ENCODE measurements at places on chromosomes 13 and 19.

DNA sequence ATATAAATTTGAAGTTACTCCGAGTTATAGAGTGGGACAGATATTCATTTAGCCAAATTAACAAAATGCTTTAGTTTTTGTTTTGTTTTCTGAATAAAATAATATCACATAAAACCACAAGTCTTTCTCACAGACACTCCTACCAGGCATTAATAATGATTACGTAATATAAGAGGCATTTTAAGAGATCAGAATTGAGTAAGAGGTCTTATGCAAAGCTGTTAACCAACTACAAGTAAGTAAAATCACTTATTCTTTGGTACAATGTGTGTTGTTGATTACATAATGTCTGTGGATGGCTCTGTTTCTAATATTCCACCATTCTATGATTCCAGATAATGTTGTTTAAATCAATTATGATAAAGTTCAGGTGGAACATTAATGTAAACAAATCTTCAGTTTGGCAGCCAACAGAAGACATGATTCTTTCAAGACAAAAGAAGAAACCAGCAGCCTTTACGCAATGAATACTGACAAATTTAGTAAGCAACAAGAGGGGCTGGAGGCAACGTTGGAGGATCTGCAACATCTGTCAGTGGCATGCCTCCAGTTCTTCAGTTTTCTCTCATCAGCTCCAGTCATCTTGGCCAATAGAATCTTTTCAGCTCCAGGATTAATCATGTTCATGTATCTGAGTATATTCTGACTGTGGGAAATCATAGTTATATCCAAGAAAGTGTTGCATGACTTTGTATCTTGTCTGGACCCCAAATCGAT lies 403.8 kb downstream of the SLITRK5 start:
- no peak for DNase-seq

DNA sequence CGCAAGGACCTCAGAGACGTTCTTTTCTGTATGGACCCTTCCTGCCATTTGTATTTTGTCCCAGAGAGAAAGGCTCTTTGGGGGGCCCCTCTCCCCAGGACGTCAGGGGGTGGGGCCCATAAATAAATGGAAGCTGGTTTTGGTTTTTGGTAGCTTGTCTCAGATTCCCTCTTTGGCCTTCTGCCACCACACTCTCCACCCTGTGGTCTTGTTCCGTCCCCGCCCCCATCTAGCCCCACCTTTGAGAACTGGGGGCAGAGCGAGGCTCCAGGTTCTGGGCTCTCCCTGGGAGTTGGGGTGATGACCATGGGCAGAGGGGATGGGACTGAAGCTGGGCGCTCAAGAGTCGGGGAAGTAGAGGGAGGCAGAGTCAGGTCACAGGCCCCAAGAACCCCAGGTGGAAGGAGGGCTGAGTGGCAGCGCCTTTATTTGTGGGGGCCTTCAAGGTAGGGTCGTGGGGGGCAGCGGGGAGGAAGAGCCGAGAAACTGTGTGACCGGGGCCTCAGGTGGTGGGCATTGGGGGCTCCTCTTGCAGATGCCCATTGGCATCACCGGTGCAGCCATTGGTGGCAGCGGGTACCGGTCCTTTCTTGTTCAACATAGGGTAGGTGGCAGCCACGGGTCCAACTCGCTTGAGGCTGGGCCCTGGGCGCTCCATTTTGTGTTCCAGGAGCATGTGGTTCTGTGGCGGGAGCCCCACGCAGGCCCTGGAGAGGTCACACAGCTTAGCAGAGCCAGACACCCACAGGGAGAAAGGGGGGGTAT lies 3.3 kb downstream of the ISYNA1 start:
- no peak for DNase-seq

DNA sequence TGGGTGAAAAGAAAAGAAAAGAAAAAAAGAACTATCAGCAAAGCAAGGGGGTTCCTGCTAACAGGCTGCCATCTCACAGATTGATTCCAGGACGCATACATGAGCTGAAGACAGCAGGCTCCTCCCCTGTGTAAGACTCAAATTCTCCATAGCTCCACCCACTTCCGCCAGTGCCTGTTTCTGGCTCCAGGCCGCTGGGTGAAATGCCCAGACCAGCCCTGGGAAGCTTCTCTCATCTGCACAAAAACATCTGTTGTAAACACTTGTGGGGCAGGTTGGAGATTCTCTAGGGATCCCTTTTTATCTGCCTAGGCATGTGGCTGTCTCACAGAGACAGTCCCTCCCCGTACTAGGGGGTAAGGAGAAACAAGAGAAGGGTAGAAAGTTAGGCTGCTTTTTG lies 1054.4 kb upstream of the SPRY2 start:
- no peak for DNase-seq

DNA sequence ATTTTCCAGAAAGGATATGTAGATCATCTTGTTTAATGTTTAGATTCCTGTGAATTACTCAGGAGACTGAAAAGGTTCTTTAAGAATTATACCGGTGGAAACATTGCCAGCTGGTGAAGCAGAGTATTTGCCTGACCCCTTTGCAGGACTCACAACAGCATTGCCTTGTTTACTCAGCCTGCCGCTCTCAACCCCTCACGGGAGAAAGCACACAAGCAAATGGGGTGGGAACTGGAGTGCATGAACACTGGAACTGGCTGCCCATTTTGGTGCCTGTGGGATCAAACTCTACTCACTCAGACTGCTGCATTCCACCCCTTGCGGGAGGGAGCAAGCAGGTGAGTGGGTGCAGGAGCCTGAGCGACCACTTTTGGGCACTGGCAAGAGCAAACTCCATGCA lies 804.7 kb upstream of the SLITRK1 start:
- DNase-seq, result no peak

- no peak for DNase-seq
These were observed 67.5 kb upstream of the DOCK9 start for GRCh38 chr13:99045396-99045795.

DNA sequence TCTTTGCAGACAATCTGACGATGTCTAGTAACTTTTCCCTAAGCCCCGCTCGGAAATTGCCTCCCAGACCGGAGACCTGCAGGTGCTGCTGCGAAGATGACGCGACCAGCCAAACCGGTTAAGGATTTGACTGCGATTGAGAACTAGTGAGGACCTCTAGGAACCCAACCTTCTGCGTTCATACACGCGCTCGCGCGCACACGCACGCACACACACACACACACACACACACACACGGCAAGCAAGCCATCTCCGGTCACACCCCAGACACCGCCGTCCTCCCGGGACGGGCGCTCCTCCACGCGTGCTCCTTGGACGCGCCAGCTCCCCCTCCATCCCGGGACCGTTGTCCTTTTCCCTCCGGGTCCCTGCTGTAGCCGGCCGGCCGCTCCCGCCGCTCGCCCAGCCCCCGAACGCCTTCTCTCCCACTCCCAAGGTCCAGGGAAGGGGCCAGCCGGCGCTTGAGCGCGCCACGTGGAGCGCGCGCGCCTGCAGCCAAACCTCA lies 1.2 kb downstream of the TBC1D4 start:
- DNase-seq, result no peak

- no peak for DNase-seq
These were observed 79.5 kb downstream of the KLF5 start for GRCh38 chr13:73138276-73138637.

DNA sequence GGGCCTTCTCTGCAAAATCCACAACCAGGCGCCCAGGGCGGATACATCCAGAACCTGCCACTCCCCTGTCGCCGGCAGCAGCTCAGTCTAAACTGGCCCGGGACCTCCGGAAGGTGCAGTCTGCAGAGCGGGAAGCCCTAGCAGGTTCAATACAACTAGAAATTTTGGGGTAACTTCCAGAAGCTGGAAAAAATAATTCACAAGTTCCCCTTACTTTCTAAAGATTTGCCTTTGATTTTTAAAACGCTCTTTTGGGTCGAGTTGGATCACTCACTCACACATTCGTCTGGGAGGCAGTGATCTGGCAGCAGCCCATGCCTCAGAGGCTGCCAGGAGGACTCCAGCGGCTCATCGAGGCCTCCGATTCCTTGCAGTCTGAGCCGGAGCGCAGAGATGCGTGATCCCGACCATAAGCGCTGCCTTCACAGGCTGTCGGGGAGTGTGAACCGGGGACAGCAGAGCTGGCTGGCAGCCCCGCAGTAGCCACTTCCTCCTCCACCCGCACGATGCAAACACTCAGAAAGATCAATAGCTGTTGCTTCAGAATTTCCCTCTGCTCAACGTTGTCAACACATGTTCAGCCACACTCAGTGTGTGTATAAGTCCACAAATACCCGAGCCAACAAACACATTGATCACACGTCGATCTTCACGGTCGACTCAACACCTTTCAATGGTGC lies 35.6 kb upstream of the ZNF507 start:
- DNase-seq, result no peak

GRCh38 chr13:73351730-73352129 lies 292.9 kb downstream of the KLF5 start:
- no peak for DNase-seq

DNA sequence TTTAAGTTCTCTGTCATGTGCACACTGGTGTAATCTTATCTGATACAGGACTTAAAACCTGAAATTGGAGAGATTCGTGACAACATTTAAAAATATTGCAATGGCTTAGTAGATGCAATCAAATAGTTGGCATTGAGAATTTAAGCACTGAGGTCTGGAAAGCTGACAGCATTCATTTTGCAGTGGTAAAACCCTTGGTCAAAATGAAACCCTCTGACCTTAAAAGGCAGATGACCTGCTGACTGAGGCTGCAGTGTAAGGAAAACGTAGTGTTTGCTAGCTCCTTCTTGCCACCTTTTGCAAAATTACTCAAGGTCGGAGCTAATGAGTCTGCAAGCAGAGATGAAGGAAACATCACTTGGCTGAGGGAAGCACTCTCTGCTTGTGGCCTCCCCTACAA lies 150.6 kb downstream of the KCTD12 start:
- no peak for DNase-seq

GRCh38 chr13:75607447-75607846 lies 28.7 kb upstream of the LMO7 start:
- no peak for DNase-seq

GRCh38 chr19:41356984-41357739 lies 3.4 kb upstream of the TGFB1 start:
- no peak for DNase-seq

GRCh38 chr19:17135001-17135853 lies 59.6 kb downstream of the MYO9B start:
- peak; percentile 34 for DNase-seq

- no peak for DNase-seq
These were observed 4.0 kb downstream of the SERPINE3 start for GRCh38 chr13:51343475-51343874.

DNA sequence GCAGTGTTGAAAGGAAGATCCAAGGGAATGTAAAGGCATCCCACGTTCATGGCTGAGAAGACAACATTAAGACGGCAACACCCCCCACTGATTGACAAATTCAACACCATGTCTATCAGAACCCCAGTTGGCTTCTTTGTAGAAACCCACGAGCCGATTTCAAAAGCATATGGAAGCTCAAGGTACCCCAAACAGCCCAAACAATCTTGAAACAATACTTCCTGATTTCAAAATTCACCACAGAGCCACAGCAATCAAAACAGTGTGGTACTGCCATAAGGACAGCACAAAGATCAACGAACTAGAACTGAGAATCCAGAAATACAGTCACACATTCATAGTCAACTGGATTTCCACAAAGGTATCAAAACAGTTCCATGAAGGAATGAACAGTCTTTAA lies 6.2 kb downstream of the MIER2 start:
- DNase-seq, result no peak

DNA sequence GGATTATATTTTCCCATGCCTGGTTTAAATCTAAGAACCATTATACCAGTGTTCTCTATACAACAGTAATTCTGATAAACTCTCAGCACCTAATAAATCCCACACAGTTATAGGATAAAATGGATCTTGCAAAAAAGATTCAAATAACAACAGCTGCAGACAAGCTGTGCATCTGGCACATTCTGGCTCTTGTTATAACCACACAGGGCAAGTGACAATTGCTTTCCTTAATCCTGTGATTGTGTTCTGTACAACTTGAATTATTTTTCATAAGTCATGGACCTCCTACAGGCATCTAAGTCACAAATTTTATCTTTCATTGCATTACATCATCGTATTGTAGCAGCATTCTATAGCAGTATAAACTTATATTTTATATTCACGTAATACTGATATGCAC lies 948.3 kb downstream of the SLITRK1 start:
- DNase-seq, result no peak

DNA sequence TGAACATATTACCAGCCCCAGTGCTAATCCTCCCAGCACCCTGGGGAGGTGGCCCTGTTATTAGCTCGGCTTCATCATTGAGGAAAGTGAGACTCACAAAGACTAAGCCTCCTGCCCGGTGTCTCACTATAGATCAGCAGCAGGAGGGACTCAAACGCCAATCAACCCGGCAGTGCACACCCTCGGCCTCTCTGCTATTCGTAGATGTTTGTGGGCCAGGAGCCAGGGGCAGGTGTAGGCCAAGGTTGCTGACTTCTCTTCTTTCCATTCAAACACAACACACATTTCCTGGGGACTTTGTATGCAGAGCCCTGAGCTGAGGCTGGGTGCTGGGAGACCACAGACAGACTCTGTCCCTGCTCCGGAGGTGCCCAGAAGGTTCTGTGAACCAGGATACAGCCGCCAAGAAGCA lies 9.4 kb upstream of the SBK3 start:
- no peak for DNase-seq

DNA sequence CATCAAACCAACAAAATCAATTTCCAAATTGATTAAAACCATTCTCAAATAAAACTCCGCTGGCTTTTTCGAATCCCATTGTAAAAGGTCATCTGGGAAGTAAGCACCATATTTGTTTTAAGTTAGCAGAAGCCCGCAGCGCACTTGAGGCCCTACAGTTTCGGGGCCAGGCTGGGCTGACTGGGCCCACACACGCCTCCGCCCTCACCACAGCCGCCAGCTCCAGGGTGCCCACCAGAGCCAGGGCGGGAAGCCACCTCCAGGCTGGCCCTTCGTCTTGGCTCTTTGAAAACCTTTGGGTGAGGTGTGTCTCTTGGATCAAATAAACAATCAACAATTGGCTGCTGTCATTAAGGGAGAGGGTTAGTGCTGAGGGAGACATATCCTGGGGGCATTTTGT lies 133.3 kb downstream of the SOX1 start:
- DNase-seq, result no peak

DNA sequence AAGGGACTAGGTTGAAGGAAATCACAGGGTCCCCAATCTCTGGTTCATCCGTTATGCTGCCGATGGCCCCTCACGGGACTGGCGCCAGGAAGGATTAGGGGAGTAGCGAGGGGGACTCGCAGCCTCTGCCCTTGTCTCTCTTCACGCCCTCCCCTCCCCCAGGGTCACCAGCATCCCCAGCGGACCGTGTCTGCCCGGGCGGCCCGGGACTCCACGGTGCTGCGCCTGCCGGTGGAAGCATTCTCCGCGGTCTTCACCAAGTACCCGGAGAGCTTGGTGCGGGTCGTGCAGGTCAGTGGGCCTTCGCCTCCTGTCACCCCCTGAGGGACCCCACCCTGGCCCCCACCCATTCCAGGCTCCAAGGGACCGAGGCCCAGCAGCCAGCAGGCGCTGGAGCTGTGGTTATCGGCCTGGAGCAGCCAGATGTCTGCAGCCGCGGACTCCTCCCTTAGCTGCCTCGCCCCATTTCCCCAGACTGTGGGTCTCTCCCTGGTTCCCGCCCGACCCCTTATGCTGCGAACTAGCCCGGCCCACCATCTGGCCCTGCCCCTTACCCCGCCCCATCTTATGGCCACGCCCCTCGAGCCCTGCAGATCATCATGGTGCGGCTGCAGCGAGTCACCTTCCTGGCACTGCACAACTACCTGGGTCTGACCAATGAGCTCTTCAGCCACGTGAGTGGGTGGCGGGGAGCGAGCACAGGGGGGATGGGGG lies 5.4 kb downstream of the PNPLA6 start:
- DNase-seq, result no peak

- no peak for DNase-seq
These were observed 62.5 kb downstream of the RAP2A start for GRCh38 chr13:97496511-97496910.

Measured in midbrain (tissue), 1 donor.